ENCODE measurements at places on chromosomes 16 and 17. TPM values are rescaled to one million over a fixed set of nuclear protein-coding genes. Genes with fewer than 3 reads are reported as not detected.

GRCh38 chr17:4807605-4808377 lies 839 bp downstream of the PLD2 start:
- no peak for DNase-seq

DNA sequence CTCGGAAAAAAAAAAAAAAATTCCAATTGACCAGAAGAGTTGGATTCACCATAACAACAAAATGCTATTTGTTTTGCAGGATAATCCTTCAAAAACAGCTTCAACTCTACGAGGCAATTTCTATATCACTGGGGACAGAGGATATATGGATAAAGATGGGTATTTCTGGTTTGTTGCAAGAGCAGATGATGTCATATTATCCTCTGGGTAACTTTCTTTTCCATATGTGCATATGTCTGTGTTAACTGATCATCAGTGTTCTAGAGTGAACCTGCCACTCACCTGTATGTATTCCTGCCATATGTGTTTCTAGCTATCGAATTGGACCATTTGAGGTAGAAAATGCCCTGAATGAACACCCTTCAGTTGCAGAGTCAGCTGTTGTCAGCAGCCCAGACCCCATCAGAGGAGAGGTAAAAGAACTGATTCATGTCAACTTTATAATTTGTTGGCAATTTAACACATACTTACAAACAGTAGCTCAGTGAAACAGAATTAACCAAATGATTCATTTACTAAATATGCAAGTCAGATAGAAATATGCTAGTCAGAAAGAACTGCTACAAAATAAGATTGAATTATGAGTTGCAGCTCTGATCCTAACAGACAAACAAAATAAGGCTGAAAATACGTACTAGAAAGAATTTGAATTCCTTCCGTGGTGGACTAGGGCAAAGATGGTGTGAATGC lies 14.2 kb downstream of the ERI2 start:
- DNase-seq: no peak

The OTOP3 gene
- total RNA-seq: not detected

The EDC4 gene
- 52.2 TPM for total RNA-seq

The MYH2 gene
- total RNA-seq: not detected

The CSH1 gene
- not detected for total RNA-seq

DNA sequence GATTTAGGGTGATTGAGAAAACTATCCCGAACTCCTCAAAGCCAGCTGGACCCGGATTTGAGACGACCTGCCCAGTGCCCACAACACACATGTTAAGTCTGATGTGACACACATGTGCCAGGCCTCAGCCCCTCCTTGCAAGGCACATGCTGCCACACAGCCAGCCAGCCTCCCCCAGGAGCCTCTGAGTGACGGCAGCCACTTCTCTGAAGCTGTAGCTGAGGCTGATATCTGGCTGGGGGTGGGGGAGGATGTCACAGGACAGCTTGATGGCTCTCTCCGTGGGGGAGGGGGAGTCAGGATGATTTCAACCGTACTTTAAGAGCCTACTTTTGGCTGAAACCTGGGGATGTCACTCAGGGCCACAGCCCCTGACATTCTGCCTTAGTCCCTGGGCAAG lies 40.9 kb downstream of the SRCIN1 start:
- DNase-seq: no peak

DNA sequence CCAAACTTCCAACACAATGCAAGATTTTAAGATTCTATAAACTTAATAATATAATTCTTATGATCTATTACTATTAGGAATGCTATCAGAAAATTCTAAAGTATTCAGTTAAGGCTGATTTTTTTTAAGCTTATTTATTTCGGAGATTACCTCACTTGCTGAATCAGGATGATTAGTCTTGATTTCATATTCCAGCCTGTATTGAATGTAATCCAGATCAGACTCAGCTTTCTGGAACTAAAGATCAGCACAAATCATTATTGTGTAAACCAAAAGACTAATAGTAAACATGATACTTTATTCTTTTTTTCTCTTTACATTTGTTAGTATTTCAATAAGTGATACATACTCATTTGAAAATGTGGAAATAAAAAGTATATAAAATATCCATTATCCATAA lies 23.9 kb downstream of the SKA2 start:
- no peak for DNase-seq

The KCNH6 gene
- under 0.01 TPM for total RNA-seq

The ASPHD1 gene
- 0.26 TPM for total RNA-seq

The TMEM107 gene
- 17.2 TPM for total RNA-seq

The KRTAP1-5 gene
- not detected for total RNA-seq

- no peak for DNase-seq
Observed at GRCh38 chr17:28097901-28098300, 55.4 kb downstream of the NLK start.

- no peak for DNase-seq
Observed at GRCh38 chr17:78634154-78634553, 57.0 kb upstream of the DNAH17 start.

The CRYBA1 gene
- not detected for total RNA-seq

GRCh38 chr16:48053418-48053745 lies 102.4 kb downstream of the ABCC12 start:
- DNase-seq: no peak

GRCh38 chr16:27408012-27408601 lies 6.1 kb downstream of the IL21R start:
- DNase-seq: peak; percentile 23

- DNase-seq: no peak
Observed at GRCh38 chr17:36612323-36612722, 10.9 kb downstream of the MRM1 start.

The ZNF423 gene
- total RNA-seq: 3.9 TPM

The OR1D2 gene
- not detected for total RNA-seq

The TMC7 gene
- total RNA-seq: 2.2 TPM

- no peak for DNase-seq
Observed at GRCh38 chr16:30185683-30186421, 2.5 kb downstream of the CORO1A start.

DNA sequence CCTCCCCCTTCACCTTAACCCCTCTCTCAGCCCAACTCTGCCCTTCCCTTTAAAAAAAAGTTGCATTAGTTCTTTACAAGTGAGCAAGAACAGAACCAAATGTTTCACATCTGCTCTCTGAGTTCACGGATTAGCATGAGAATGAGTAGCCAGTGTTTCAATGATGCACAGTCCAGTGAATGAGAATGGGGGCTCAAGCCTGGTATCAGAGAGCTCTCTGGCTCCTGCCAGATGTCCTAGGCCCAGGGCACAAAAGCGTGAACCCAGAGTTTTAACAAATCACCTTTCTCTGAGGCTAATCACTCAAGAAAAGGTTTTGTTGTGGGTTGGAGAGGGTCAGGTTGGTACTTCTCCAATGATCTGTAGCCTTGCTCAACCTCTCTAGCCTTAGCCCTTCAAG lies 41.5 kb upstream of the HS3ST3A1 start:
- DNase-seq: no peak

DNA sequence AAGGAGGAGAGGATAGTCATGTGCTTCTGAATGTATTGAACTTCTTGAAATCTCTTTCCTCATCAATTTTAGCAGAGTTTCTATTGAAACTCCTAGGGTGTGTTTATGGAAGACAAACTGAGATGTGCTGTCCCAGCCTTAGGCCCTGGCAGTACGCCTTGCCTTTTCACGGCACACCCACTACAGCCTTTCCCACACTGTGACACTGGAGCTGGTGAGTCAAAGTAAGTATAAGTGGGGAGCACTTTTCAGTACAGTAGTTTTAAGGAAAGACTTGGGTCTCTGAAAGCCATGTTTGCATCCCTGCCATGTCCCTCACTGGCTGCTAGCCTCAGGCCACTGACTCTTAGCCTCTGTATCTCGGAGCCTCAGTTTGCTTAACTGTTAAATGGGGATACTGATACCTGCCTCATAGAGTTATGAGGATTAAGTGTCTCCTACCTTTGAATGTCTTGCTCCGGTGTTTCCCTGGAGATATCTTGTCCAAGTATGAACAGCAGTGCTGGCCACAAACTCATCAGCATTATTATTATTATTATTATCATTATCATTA lies 144.7 kb upstream of the CRHR1 start:
- no peak for DNase-seq

The SNAI3 gene
- 0.13 TPM for total RNA-seq

The G6PC1 gene
- total RNA-seq: not detected

DNA sequence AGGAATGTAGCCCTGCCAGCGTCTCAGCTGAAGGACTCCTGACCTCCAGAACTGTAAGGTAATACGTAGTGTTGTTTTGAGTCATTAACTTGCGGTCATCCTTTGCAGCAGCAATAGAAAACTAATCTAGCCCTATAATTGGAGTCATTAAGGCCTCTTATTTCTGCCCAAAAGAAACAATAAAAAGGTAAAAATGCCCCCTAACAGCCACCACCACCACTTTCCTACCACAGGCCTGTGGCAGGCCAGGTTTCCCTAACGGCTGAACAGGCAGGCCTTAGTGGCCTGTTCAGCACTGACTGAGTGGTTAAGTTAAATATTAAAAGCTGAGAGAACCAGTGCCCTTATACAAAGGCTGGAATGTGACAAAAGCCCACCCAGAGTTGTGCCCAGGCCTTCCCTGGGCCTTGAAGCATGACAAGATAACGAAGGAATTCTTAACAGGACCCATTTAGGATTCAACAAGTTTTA lies 286.5 kb upstream of the ERCC4 start:
- no peak for DNase-seq

- DNase-seq: no peak
Observed at GRCh38 chr16:4280625-4281024, 7.8 kb upstream of the TFAP4 start.

DNA sequence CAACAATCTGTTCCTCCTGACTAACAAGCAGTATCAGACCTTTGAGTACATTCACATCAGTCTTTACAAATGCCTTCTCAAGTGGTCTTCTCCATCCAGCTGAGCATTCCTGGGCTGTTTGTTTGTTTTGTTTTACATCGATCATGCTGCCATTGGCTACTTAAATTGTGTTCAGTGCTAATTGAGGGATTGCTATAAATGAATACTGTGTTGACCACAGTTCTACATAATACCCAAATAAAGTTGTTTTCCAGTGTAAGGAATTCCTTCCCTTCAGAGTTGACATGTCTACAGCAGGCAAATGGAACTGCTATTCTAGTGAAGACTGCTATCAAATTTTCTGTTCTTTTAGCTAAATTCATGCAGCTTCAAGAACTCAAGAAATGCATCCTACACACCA lies 3.2 kb downstream of the CDH8 start:
- DNase-seq: no peak

DNA sequence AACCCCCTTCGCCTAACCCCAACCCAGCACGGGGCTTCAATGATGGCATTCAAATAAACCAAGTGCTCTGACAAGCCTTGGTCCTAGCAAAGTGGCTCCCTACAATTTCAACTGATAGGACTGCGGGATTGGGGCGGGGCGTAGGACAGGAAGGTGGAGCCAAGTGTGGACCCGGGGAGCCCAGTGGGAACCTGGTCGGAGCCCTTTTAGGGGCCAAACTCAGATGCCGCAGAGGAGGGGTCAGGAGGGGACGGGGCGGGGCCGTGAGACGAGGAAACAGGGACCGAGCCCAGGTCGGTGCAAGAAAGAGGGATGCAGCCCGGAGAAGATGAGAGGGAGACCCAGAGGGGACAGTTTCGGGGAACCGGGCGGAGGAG lies 13.2 kb upstream of the CDIPT start:
- no peak for DNase-seq

- DNase-seq: no peak
Observed at GRCh38 chr17:1559047-1560043, 3.2 kb downstream of the PITPNA start.

The KAT8 gene
- total RNA-seq: 37.4 TPM

- no peak for DNase-seq
Observed at GRCh38 chr17:76166168-76166567, 25.1 kb upstream of the FOXJ1 start.

The KRTAP9-4 gene
- total RNA-seq: not detected

DNA sequence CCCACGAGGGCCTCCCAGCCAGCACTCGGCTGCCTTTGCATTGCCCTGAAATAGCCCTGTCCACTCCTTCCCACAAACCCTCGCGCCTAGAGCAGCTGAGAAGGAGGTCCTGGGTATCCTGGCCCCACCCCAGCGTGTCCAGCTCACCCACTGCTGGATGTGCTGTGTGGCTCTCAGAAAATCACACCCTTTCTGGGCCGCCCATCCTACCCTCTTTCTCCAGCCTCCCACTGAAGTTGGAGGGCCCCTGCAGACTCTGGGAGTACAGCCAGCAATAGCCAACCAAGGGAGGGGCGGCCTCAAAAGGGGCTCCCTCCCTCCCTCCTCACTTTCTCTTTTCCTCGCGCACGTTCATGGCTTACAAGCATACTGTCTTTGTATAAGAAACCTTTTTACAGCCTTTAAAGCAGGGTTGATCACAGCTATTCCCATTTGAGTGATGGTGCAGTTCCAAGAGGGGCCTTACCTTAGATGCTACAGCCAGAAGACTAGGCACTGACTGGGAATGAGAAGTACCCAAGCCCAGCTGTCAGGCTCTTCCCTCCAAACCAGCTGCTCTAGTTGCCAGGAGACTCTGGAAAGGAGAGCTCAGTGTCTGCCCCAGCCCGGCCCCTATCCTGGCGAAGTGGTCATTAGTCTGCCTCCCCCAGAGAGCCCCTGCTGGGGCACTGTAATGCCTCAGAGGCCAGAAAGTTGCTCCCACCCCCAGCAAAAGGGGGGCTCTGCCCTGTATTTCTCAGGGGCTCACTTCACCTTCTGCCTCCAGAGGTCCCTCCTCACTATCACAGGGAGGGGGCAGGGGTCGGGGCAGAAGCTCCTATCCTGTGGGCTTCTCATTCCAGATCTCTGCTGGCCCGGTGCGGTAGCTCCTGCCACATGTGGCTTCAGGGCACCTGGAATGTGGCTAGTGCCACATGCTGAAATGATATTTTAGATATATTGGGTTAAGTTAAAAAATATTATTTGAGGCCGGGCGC lies 38.1 kb downstream of the DCAKD start:
- DNase-seq: no peak

The OR1D5 gene
- not detected for total RNA-seq

DNA sequence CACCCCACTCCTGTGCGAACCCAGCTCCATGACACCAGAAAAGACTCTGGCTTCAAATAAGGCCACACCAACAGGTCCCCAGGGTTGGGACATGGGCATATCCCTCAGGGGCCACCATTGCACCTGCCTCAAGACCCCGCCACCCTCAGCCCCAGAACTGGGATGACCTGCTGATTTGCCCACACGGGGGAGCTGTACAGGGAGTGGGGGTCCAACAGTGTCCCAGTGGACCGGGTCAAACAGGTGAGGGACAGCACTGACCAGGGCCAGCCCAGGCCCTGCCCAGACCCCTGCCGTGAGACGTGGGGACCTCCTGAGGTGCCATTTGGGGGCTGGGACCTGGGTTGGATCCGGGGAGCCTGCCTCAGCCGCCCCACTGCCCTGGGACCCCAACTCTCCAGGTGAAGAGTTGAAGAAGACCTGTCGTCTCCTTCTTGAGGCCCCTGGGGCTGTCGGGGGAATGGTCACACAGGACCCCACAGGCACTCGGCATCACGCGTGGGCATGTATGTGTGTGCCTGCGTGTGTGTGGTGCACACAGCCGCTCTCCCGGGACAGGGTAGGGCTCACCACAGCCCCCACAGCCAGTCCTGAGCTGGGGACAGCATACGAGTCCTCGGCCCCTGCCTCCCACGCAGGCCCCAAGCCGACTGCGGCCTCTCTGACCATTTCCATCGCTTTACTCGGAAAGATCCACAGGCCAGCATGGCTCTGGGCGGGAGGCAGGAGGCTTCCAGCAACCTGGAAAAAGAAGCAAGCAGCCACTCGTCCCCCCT lies 34.2 kb upstream of the ZNF469 start:
- DNase-seq: no peak

Data from dermis microvascular lymphatic vessel endothelial cell (primary cell).